ENCODE measurements at places on chromosomes 6 and 20.

GRCh38 chr6:38193051-38193450 is 373.5 kb downstream of the ZFAND3 start:
- no peak for DNase-seq

DNA sequence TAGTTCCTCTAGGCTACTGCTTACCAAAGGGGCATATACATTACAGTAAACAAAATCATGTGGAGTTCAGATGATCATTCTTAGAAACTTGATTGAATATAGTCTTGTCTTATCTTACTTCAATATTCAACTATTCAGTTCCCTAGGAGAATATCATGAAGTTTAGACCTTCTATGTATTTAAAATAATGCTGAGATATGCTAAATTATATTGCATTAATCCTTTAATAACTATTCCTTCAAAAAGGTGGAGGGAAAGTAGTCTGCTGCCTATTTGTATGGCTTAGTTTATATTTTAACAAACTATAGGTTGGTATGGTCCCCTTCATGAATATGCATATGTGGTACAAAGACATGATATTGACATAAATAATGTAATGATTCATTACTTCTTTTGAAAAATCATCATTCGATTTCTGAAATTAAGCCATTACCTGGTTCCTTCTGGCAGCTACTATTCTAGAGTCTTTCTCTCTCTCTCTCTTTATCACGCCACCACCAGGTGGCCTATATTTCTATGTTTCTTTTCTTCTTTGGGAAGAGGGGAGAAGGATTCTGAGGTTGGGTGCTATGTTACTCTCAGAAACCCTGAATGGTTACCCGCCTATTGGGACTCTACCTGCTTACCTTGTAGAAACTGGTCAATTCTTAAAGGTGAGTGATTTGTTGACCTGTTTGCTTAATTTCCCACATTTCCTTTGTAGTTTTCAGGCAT is 855.8 kb downstream of the HACE1 start:
- no peak for DNase-seq

GRCh38 chr6:51992876-51993275 is 94.5 kb downstream of the PKHD1 start:
- no peak for DNase-seq

DNA sequence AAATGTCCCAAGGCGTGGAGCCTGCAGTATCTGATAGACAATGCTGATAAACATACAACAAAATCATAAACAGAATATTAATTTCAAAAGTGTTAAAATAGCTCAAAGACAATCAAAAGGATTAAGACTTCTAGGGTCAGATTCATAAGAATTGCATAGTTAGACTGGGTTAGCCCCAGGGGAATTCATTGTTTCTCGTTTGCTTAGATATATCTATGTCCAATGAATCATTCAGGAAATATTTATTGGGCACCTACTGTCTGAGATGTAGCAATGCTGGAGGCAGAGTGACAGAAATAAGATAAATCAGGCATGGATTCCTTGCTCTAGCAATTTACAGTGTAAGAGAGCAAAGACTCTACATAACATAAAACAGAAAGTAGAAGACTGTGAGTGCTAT is 124.4 kb upstream of the PRL start:
- DNase-seq, result no peak

- no peak for DNase-seq
Observed at GRCh38 chr6:3624250-3625136, 127.0 kb downstream of the PXDC1 start.

DNA sequence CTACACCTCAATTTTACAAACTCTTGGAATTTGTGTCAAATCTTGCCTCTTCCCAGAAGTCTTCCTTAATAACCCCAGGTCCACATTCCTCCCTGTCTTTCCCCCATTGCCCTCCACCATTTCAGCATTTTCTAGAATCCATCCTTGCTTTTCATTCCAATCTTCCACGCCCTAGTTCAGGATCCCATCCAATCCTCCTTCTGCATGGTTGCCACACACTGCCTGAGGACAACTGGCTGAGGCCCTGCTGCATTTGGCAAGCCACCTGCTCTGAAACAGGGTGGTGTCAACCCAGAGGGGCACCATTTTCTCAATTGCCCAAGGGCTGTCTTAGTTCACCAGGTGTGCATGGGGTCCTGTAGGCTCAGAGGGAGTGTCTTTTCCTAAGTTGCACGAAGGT is 37.9 kb upstream of the RFPL4B start:
- no peak for DNase-seq

GRCh38 chr6:40764726-40765125 is 177.6 kb upstream of the LRFN2 start:
- DNase-seq, result no peak

DNA sequence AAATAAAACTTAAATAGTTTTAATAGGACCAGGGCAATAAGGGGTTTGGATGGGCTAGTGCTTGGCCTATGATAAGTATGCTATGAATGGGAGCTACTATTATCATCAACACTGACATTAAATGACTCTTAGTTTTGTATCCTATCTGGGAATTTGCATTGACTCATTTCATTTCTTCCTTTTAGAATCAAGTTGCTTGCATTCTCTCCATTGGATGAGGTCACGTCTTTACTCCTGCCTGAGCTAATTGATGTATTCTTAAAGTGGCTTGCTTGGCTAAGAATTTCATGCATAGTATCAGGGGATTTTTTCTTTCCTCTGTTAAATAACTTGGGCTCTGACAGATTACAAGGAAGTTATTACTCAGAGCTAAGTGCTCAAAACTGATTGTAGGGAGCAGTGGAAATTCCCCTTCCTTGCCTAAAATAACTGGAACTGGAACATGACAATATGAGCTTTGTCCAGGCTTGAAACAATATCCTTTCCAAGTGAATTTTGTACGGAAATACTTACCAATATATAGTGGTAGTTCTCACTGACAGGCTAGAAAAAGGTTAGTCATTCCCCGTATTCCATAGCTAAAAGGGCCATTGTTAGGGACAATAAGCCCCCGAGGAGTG is 169.9 kb downstream of the BCAS1 start:
- DNase-seq, result no peak

DNA sequence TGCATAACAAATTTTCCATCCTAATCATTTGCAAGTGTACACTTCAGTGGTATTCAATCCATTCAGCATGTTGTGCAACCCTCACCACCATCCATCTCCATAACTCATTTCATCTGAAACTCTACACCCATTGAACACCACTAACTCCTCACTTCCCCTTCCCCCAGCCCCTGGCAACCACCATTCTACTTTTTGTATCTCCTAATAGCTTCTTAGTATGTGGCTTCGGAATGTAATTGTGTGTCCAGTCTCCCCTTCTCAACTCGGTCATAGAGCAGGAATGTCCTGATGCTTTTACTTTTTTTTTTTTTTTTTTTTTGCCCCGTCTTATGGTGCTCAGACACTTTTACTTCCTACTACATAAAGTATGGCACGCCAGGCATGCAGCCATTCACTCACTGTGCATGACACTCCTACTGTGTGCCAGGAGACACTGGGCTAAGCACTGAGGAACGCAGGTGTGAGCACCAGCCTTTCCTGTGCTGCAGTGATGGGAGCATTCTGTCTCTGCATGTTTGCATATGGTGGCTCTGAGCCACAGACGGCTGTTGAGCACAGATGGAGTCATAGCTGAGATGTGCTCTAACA is 15.3 kb downstream of the HCK start:
- DNase-seq, result no peak

DNA sequence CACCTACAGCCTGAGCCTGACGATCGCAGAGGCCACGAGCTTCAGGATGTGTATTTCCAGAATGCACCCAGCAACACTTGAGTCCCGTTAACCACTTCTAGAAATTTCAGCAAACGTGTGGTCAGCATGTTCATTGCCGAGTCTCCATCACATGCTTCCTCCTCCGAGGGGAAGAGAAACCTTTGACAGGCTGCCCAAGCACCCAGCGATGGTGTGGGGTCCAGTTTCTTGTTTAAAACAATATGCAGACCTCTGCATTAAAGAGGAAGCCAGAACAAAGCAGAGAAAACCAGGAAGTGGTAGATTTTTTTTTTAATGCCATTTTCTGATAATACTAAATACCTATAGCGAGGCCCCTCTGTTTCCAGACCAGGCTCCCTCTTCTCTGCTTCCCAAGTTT is 71.9 kb downstream of the GNAS-AS1 start:
- no peak for DNase-seq

- DNase-seq, result no peak
Observed at GRCh38 chr6:45432977-45433376, 55.2 kb upstream of the SUPT3H start.

GRCh38 chr6:46062991-46063390 is 47.3 kb upstream of the CLIC5 start:
- no peak for DNase-seq

DNA sequence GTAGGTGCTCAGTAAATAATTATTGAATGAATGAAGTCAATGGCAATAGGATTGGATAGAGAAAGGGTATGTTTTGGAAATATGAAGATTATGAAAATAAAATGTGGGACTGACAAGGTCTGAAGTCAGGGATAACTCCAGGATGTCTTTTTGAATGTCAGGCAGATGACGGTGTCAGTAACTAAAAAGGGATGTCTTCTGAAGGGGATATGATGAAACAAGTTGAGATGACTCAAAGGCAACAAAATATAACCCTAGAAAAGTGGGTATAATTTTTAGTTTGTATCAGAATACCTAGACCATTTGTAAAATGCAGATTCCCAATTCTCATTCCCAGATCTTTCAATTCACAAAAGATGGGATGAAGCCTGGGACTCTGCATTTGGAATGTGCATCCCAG is 257.3 kb upstream of the SGK1 start:
- DNase-seq, result no peak

- no peak for DNase-seq
Observed at GRCh38 chr6:26075063-26075717, 12.0 kb upstream of the HFE start.

GRCh38 chr20:47336129-47336754 is 20.3 kb downstream of the ZMYND8 start:
- DNase-seq, result no peak

DNA sequence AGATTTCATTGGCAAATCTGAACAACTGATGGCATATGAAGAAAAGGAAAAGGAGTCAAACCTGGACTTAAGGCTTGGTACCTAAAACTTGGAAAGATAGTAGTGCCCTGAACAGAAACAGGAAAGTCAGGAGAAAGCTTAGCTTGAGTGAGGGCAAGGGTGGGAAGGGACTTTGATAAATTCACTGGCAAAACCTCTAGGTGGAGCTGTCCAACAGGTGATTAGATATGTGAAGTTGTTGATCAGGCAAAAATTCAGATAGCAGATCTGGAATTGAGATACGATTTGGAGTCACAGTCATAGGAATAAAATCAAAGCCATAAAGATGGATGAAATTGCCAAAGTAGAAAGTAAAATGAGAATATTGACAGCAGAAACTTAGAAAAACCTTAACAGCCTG is 16.1 kb upstream of the ZNF292 start:
- DNase-seq, result no peak

DNA sequence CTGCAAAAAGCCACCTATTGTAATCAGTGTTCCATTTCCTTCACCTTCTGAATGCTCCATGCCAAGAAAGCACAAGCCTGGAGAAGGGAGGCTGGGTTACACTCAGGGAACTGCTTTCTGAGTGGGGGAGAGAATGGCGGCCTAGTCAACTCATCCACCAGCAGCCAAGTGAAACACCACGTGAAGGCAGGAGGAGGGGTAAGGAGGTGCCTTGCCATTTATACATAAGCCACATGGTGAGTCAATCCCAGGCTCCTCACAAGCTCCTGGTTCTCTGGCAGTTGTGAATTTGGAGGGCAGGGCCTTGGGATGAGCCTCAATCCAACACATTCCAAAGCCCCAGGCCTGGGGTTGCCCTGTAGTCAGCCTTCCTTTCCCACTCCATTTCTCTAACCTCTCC is 149.4 kb downstream of the CD24 start:
- DNase-seq, result no peak

Measured in activated naive CD8-positive, alpha-beta T cell treated with anti-CD3 and anti-CD28 coated beads, Interleukin-2, amount 50 U/mL, for 16 hours (primary cell).